ENCODE measurements at places on chromosomes 16 and 17.

- DNase-seq, result peak; percentile 75
Observed at GRCh38 chr17:50626037-50626574, 8.6 kb upstream of the ABCC3 start.

- DNase-seq, result no peak
Observed at GRCh38 chr16:7450440-7450839, 117.8 kb downstream of the RBFOX1 start.

- no peak for DNase-seq
Observed at GRCh38 chr16:68668266-68668665, 23.2 kb downstream of the CDH3 start.

GRCh38 chr17:45768000-45768399 is 16.1 kb upstream of the CRHR1 start:
- no peak for DNase-seq

DNA sequence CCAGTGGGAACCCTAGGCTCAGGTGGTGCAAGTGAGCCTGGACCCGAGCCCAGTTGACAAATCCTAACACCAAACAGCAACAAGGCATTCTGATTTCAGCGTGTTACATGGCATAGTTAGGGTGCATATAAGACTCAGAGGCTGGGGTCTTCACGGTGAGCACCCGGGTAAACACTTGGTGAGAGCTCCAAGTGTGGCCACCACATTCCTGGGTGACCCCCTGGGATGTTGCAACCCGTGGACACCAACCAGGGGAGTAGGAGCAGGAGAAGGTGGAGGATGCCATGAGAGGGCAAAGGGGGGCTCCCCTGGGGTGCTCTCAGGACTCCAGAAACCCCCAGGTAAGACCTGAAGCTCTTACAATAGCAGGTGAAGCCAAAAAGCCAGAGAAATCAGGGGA is 69.9 kb upstream of the CDH5 start:
- DNase-seq, result no peak

DNA sequence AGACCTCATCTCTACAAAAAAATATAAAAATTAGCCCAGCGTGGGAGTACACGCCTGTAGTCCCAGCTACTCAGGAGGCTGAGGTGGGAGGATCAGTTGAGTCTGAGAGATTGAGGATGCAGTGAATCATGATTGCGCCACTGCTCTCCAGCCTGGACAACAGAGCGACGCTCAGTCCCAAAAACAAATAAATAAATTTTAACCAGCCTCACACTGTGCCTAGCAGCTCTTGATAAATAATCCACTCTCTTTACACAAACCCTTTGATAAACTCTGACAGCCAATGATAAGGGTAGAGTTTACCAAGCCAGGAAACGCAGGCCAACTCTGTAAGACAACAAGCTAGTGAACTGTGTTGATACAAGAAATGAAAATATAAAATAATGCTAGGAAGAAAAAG is 32.7 kb downstream of the LITAF start:
- DNase-seq, result no peak

DNA sequence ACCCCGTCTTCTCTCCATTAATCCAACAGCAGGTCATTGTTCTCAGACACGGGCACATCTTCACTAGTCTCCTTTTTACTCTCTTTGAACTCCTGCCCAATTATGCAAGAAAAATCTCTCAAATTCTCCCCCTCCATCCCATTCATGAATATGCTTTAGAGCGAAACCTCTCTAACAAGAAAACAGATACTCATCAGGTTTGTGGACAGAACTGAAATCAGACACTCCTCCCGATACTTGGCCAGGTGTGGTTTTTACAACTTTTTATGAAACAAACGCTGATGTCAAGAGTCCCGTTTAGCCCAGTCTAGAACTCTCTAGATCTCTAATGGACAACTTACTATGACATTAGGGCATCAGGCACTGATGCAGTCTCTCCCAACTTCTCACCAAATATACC is 40.9 kb downstream of the PIK3R5 start:
- DNase-seq, result no peak

DNA sequence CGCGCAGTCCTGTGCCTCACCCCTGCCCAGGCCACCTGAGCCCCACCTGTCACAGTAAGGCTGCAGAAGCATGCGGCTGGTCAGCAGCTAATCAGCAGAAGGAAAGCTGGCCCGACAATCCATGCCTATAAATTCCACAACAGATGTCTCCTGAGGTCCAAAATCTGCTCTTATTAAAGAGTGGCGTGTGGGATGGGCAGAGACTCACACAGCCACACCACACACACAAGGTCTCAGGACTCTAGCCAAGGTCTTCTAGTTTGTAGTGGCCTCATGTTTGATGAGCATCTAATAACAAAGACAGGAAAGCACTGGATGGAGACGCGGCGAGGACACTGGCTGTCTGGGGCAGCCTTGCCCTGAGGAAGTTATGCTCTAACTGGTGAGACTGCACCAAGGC is 55.9 kb downstream of the ANKRD11 start:
- no peak for DNase-seq

- DNase-seq, result peak; percentile 47
Observed at GRCh38 chr16:25256695-25257469, 763 bp downstream of the ZKSCAN2 start.

DNA sequence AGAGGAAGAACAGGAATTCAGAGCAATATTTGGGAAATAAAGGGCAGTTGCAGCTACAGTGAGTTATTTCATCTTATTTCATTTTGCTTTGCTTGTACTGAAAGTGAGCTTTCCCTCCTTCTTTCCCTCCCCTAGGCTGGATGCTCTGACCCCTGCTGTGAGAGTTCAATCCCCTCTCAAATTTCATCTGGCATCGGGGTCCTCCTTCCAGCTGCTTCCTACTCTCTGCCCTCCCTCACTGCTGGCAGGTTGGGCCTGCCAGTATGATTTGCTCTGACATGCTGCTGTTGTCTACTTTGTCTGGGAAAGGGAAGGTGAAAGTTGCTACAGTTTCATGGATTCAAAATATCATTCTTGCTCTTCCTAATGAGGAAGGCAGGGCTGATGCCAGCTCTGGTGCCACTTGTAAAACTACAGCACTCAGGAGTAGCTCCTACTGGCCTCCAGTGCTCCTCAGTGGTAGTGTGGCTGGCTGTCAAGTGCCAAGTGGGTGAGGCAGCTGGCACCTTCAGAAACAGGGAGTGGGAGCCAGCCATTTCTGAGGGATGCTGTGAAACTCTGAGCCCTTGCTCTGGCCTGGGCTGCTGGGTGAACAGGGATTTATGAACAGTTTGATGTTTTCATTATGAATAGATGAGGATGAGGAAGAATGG is 408.6 kb downstream of the HAPSTR1 start:
- DNase-seq, result no peak

DNA sequence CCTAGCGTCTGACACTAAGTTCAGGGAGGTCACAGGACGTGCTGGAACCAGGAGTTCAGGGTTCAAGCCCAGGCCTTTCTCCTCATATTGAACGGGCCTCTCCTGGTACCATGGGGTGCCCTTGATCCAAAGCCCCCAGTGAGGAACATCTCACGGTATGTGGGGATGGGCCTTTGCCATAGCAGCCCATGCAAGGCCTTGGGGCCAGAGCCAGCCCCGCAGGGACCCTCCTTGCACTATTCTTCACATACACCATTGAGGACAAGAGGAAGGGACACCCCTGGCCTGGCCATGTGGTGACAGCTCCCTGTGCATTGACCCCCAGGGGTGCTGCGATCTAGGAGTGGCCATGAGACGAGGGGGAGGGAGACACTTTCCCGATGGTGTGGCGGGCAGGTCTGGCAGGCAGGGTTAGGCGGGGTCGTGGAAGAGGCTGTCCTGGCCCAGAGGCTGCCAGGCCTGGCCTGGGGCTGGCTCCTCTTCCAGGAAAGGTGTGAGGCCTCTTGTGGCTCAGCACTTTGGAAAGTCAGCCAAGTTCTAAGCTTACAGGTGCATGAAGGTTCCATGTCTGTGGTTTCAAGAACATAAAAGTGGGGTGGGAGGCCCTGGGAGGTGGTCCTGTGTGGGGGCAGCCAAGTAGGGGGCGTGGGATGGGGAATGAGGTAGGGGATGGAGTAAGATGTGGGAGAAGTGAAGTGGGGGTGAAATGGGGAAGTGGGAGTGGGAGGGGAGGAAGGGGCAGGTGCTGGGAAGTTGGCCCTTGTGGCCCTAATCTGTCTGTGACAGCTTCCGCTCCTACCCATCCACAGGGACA is 88.7 kb upstream of the CBX4 start:
- DNase-seq, result no peak

DNA sequence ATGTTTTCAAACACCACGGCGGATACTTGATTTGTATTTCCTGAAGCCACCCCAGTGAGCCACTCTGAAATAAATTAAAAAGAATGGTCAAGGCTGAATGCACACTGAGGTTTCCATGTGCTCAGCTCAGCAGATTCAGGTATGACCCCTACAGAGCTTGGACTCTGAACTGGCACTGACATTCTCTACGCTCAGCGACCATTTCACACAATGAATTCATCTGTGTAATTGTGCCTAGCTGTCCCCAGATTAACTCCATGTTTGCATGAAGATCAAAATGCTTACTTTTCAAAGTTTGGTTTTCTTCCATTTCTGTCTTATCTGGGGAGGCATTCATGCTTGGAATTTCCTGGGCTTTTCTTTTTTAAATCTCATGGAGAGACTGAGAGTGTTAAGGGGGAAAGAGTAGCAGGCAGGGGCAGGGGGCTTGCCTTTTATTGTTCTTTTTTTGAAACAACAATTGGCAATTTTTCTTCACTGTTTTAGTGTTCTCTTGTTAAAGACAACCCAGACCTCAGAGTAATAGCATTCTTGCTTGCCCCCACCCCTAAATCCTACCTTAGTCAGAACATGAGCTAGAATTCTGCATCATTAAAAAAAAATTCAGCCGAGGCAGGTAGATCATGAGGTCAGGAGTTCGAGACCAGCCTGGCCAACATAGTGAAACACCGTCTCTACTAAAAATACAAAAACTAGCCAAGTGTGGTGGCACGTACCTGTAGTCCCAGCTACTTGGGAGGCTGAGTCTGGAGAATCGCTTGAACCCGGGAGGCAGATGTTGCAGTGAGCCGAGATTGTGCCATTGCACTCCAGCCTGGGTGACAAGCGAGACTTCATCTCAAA is 85.5 kb upstream of the HNF1B start:
- peak; percentile 25 for DNase-seq

DNA sequence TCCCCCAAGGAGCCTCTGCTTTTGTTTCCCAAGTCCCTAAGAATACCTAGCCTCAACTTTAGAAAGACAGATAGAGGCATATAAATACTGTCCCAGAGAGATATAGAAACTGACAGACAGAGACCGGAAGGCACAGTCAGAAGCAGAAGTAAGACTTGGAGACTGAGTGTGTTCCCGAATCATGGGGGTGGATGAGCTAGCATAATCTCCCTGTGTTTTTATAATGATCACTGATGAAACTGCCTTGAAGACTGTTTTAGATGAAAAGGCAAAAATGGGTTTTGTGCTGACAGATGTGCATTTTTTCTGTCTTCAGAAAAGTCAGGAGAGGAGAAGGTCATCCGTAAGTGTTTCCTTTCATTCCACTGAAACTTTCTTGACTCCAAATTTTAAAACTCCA is 8.3 kb upstream of the PSMD3 start:
- no peak for DNase-seq

DNA sequence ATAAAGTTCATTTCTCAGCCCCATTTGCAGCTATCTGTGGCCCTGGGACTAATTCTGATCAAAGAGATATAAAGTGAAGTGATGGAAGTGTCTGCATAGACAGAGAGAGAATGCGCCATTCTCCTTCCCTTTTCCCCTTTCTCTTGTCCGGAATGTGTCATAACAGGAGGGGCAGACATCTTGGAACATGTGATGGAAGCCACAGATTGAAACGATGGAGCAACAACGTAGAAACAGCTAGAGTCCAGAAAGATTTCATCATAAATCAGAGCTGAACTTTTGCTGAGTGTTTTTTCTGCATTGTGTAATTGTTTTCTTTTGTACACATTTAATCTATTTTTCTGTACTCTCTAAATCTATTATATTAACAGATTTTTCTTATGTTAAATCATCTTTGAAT is 11.3 kb downstream of the ASGR1 start:
- DNase-seq, result no peak

GRCh38 chr16:25265968-25266367 is 8.3 kb upstream of the ZKSCAN2 start:
- no peak for DNase-seq

GRCh38 chr16:89890886-89891657 is 17.7 kb downstream of the TCF25 start:
- DNase-seq, result no peak

DNA sequence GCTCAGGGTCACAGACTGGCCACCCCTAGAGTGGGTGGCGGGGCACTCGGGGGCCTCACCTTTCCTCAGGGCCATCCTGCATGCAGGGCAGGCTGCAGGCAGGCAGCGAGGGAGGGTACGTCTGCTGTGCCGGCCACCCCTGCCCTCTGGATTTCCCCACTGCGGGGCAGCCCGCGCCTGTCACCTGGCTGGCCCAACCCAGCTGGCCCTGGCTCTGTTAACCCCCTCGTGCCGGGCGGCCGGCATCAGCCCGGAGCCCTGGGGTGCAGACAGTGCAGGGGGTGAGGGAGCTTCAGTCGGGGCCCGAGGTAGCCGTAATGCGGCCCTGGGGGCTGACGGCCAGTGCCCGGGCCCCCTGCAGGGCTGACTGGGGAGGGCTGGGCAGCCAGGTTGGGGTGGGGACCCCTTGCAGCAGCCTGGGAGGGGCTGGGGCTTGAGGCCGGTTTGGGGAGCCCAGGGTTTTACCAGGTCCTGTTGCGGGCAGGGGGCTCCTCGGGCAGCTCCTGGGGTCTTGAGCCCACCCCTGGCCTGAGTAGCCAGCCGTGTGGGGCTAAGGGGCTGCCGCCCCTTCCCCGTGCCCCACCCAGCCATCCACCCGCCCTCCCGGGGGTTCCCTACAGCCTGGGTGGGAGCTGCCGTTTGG is at the start of gene IGFALS:
Gene IGFALS (minus strand): TSS at position 128 of the 643 bp plus-strand sequence. CDS start 53 bp downstream, at position 75.
- DNase-seq, result no peak

DNA sequence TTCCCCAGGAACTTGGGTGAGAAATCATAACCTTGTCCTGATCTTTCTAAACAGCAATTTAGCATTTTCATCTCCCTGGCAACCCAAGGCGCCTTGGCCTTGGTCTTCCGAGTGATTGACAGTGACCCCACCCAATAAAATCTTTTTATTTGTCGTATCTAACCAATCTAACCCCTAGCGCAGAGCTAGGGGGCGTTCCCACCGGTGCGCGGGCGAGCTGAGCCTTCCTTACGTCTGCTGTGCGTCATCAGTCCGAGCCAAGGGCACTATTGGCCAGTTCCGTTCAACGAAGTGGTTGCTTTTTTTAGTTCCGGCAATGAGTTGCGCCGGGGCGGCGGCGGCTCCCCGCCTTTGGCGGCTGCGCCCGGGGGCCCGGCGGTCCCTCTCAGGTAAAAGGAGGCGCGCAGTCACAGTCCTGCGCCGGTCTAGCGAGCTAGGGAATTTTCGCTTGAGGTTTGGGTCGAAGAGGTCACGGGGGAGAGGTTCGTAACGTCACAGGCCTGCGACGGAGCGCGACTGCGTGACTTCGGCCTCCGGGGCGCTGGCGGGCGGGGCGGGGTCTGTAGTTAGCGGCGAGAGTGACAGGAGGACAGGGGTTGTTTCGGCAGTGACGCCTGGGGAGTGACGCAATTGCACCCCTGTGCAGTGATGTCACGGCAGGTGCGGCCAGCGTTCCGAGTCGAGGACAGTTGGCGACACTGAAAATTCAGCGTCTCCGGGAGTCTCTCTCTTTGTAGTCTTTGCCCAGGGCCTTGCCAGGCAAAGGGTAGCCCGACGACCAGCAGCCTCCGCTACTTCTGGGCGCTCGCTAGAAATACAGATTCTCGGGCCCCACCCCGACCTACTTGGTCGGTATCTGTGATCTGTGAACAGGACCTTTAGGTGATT is at the start of gene COQ7:
Gene COQ7 (plus strand): TSS at position 266 of the 888 bp plus-strand sequence. CDS start 51 bp downstream, at position 317.
- peak; percentile 99 for DNase-seq
